ELF-1 (cell line): ENCODE measurements at places on chromosomes 12 and 14.

DNA sequence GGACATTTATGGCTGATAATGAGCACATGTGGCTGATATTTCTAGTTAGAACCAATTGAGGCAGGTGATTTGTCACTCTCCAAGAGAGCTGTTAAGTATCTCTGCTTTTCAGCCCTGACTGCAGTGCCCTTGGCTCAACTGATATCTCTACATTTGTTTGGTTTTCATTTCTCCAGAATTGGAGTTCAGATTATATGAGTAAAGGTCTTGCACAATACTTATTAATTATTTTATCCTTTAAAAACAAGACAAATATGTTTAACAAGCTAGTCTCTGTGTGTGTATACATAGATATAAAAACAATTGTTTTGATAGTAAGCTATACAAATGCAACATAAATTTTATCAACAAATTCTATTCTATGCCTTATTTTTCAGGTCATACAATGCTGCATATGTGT is 105.2 kb downstream of the BRMS1L start:
- DNase-seq: no peak

DNA sequence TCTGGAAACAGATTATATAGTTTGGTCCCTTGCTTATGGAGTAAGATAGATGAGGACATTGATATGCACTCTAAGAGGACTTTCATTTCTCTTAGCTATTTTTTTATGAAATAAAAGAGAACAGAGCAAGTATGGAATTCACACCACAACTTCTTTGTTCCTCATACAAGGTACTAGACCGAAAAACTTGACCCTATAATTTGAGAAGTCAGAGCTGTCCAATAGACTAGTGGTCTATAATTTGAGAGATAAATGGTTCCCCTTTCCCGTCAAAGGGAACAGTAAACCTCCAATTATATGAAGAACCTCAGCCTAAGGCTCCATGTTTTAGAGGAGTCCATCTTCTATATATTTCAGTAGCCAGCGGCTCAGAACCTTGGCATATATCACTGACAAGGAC is 58.5 kb upstream of the HIF1A start:
- DNase-seq: no peak

DNA sequence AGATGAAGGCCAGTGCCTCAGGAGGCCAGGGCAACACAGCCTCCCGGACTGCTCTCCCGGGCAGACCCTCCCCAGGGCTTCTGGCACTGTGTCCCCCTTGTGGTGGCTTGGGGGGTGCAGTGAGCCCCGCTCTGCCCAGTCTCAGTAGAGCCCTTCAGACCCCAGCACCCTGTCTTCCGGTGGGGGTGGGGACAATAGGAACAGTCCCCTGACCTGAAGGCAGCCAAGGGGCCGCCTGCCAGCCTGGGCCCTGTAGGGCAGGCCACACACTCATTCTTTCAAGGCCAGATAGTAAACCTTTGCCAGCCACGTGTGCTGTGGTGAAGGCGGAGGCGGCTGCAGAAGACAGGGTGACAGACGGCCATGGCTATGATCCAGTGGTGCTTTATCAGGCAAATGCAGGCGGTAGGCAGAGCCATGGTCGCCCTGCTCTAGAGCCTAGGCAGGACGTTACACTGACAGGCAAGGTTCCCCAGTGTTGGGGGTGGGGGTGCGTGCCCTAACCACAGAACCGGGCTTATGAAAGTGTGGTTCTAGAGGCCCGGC is 15.0 kb downstream of the ZFYVE21 start:
- DNase-seq: no peak

- no peak for DNase-seq
These were observed 8.0 kb downstream of the CLMN start for GRCh38 chr14:95311752-95312151.

DNA sequence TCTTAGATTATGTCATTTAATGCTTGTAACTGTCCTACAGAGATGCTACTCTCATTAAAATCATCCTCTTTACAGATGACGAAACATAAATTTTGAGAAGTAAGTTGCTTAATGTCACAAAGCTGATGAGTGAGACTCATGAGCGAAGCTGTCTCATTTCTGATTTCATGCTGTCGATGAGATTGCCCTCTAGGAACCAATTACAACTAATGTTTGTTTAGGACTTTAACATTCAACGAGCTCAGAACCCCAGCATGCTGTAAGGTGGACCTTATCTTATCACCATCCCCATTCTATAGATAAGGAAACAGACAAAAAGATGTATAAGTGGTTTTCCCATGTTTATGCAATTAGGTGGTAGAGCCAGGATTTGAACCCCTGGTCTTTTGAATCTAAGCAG is 23.1 kb downstream of the BHLHE41 start:
- no peak for DNase-seq

- DNase-seq: no peak
These were observed 2.1 kb downstream of the KRT7 start for GRCh38 chr12:52235001-52235764.

DNA sequence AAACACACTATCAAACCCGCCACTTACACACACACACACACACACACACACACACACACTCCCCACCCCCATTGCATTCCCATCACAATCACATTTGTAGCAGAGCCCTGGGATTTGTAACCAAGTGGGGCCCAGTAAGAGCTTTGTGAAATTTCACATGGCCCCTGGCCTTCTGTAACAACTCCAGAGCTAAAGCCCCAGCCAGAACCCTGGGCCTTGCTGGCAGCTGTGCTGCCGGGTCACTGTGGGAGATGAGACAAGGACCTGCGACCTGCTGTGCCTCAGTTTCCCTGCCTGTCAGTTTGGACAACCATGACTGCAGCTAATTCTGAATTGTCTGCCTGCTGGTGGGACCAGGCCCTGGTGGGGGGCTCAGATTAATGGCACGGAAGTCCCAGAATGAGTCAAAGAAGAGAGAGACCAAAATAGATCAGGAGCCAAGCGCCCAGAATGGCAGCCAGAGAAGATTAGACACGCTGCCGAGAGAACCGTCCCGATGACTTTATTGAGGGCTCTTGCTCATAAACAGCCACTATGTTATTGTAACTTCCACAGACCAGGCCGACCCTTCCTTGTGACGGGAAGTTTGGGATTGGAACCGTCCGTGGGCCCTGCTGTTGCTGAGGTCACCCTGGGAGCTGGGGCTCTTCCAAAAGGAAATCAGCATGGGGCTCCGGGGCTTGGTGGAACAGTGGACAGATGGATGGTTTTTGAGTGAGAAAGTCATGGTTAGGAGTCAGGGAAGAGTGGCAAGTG is 123.1 kb downstream of the ZFP36L1 start:
- DNase-seq: no peak

- peak; percentile 77 for DNase-seq
These were observed 86.5 kb upstream of the CEP83 start for GRCh38 chr12:94545935-94546771.

- DNase-seq: no peak
These were observed 134.6 kb downstream of the CACNA1C start for GRCh38 chr12:2187195-2187945.

DNA sequence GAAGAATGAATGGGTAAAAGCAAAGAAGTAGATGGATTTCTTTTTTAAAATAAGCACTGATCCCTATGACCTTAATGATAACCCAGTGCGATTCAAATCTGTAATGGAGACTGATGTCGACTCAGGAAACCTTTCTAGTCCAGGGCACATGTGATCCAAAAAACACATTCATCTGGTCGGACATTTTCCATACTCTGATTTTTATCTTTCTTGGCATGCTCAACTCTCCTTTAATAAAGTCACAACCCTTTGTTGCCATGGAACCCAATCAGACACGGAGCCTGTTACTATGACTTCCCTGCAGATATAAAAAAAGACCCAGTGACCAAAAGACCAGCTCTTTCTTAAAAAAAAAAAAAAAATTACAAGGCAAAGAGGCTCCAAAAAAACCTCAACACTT is 27.9 kb downstream of the TMCC3 start:
- DNase-seq: no peak

GRCh38 chr12:68825569-68826217 is 17.7 kb downstream of the MDM2 start:
- DNase-seq: no peak

DNA sequence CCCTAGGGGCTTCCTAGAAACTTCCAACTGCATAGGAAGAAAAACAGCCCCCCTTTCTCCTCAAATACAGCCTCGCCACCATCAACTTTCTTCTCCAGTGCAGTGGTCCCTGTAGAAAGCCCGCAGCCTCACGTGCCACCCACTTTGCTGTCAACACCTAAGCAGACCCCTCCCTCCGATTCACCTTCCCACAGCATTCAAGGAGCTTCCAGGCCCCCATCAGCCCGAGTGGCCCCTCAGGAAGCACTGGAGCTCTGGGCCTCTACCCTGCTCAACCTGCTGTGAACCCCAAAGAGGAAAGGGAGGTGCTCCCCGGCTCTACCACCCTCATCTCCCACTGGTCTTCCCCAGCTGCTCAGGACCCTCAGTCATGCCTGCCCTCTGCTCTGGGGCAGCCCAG is 55.0 kb downstream of the RNF34 start:
- DNase-seq: no peak

GRCh38 chr12:26028953-26029735 is 70.7 kb downstream of the RASSF8 start:
- DNase-seq: peak; percentile 29

DNA sequence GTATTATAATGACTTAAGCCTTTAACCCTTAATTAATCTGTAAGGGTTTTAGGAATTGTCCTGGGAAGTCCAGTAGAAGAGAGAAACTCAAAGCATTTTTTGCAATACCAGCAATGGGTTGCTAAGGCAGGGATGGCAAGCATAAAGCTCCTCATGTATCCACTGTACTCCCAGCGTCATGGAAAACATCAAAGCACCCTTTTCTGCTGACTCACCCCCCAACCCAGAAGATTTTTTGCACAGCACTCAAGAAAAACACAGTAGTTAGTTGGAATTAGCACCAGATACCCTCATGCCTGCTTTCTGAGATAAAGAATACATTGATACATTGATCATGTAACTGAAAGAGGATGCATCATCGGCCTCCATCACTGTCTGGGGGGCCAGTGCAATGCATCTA is 199.1 kb upstream of the CNOT2 start:
- DNase-seq: peak; percentile 21

DNA sequence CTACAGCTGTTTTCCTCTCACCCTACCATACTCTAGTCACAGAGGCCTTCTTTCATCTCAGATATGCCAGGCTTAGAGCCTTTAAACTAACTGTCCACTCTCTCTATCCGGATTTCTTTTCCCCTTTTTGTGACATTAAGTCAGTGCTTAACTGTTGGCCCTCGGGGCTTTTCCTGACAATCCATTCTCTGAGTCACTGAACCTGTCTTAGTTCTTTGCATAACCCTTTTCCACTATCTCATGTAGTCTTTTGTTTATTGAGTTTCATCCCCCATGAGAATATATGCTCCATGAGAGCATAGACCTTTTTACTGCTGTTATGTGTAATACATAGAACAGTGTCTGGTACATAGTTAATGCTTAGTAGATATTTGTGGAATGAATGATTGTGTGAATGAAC is 68.7 kb downstream of the PLEKHA5 start:
- DNase-seq: peak; percentile 42

DNA sequence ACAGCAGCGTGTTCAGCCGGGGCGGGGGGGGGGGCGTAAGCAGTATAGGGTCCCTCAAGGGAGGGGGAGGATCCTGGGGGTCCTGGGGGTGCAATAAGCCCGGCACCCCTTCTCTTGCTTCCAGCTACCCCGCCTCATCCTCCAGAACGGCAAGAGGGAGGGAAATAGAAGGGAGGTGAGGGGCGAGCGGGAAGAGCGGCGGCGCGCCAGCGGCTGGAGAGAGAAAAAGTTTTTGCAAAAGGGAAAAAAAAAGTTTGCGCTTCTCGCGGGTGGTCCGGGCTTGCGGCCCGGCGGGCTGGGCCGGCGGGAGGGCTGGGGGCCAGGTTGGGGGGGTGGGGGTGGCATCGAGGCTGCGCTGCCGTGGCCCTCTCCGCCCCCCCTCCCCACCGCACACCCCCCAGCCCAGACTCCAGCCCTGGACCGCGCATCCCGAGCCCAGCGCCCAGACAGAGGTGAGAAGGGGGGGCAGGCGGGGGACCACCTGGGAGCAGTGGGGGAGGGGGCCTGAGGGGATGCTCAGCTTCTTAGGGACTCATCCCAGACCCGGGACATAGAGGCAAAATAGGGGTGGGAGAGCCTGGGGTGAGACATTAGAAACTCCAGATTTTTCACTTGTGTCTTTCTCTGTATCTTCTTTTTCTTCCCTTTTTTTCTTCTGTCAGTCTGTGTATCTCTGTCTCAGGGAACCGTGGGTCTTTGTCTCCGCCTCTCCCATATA is at the start of gene GLI1:
Gene GLI1, plus strand, starts transcription at position 36 of the 718 bp plus-strand sequence. CDS start 3,907 bp downstream, outside the sequence.
- DNase-seq: no peak

- no peak for DNase-seq
These were observed 106.7 kb downstream of the RPS29 start for GRCh38 chr14:49479432-49479831.

DNA sequence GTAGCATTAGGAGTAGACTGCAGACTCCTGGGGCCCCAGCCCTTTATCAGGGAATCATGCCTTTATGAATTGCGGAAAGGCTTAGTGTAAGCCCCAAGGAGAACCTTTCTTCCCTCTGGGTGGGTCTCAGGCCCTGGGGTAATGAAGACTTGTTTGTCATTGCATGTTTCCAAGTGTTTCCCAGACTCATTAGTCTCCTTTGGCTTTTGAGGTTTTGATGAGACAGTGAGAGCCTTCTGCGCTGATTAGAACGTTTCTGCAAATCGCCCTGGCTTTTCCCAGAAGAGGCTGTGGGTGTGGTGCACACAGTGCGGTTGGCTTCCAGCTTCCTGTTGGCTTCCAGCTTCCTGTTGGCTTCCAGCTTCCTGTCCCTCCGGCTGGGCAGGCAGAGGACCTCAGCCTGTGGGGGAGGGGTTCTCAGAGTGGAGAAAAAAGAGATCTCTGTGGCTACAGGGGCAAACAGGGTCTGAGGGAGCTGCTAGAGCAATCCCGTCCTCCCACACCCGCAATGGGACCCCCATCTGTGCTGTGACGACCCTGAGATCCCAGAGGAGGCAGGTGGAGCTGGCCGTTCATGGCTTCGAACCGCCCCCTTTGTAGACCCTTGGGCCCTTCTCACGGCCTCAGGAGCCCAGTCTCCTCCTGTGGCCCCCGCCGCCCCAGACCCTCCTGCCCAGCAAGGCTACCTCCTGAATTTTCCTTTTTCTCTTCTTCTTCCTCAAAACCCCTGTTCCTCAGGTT is 42.1 kb downstream of the GPR68 start:
- peak; percentile 24 for DNase-seq

DNA sequence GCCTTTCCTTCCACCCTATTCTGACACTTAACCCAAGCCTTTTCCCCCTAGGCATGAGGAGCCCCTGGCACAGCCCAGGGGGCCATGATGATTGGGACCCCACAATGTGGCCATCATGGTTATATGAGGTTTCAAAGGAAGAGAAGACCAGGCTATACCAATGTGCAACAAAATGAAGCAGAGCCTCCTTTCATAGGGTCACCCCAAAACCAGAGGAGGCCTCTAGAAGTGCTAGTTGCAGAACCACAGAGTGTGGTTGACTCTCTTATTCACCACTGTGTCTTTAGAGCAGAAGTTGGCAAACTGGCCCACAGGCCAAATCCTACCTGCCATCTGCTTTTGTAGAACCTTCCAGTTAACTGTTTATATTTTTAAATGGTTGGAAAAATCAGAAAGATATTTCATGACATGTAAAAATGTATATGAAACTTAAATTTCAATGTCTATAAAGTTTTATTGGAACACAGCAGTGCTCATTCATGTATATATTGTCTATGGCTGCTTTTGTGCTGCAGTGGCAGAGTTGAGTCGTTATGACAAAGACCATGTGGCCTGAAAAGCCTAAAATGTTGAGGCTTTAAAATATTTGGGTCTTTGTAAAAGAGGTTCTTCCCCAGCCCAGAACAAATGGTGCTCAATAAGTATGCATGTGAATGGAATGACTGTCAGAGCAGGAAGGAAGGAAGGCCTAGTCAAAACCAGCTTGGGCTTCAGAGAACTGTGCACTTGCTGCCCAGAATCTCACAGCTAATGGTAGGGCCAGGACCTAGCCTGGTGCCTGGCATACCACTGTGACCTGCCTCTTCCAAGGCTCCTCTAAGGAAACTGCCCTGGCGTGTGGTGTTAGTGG is 49.2 kb downstream of the SUSD6 start:
- DNase-seq: no peak
